ENCODE measurements at places on chromosomes 2 and 18.

DNA sequence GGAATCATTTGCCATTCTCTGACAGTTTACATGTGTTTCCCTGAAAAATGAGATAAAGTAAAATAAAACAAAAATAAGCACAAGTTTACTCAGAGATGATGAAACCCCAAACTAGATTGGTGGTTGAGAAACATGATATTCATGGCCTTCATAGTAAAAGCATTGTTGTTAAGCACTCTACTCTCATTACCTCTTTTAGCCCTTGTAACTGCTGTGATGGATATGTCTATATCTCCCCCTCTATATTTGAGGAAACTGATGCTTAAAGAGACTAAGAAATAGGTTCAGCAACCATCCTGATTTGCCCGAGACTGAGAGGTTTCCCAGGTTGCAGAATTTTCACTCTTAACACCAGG is 33.9 kb upstream of the GALNT3 start:
- H3K4me3 ChIP-seq = no peak overlapping the region
- no peaks in the 10 kb centered on the region for H3K36me3 ChIP-seq
- no peaks in the 10 kb centered on the region for H3K27me3 ChIP-seq
- H3K4me1 ChIP-seq = no peaks in the 10 kb centered on the region
- H3K27ac ChIP-seq = no peak overlapping the region
- no peak for DNase-seq

GRCh38 chr2:146079216-146079615 is 1559.3 kb upstream of the ZEB2 start:
- no peak overlapping the region for H3K27ac ChIP-seq

DNA sequence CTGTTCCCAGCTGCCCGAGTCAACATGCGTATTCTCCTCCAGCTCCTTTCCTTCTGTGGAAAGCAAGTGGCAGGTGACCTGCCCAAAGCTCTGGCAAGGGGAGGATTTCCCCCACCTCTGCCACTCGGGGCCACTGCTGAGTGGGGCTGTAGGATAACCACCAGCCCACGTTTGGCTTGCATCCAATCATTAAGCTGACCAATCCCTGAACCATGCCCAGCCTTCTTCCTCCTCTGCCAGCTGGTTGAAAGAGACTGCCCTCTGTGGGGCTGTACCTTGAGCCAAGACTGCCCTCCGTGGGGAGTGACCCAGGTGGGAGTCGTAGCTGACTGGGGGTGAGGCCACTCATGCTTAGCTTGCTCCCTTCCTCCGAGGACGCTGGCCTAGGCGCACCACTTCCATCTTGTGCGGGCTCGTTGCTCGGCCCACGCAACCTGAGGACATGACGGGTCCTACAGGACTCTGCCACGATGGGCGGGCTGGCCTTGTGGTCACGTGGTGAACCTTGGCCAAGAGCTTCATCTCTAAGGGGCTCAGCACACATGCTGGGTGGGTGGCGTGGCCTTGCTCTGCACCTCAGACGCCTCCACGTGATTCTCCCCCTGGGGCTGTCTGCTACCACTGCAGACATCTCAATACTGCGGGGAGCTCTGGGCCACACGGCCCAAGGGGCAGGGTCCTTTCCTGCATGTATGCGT is 112.1 kb downstream of the NDUFA10 start:
- no peaks in the 10 kb centered on the region for H3K27me3 ChIP-seq
- H3K4me3 ChIP-seq = no peak overlapping the region
- peak; percentile 60 for DNase-seq
- no peaks in the 10 kb centered on the region for H3K4me1 ChIP-seq
- H3K36me3 ChIP-seq = no peaks in the 10 kb centered on the region

- no peaks in the 10 kb centered on the region for H3K36me3 ChIP-seq
- peaks cover 6% of the 10 kb centered on the region for H3K4me1 ChIP-seq
- no peak overlapping the region for H3K27ac ChIP-seq
- no peak for DNase-seq
- no peak overlapping the region for H3K4me3 ChIP-seq
- H3K27me3 ChIP-seq = no peaks in the 10 kb centered on the region
These were observed 4.0 kb upstream of the SLC35F5 start for GRCh38 chr2:113760400-113760799.

DNA sequence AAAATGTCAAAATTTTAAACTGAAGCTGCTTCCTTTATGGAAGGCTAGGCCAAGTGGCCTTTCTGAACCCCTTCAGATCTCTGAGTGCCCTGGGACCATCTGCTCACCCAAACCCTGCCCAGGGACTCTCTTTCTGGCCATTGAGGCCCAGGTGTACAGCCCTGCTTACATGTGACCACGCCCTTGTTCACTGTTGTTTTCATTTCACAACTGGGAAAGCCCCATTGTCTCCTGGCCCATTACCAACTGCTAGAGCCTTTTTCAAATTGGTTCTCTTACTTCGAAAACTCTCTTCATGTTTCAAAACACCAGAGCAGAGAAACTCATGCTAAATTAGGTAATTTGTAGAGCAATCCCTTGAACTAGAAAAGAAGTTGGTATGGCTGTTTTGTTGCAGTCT is 219.5 kb upstream of the TANK start:
- H3K27ac ChIP-seq = no peak overlapping the region
- no peaks in the 10 kb centered on the region for H3K27me3 ChIP-seq
- no peaks in the 10 kb centered on the region for H3K36me3 ChIP-seq
- peaks cover 6% of the 10 kb centered on the region for H3K4me1 ChIP-seq

GRCh38 chr2:47508641-47509040 is 105.7 kb downstream of the MSH2 start:
- no peaks in the 10 kb centered on the region for H3K36me3 ChIP-seq
- no peak overlapping the region for H3K4me3 ChIP-seq
- no peak for DNase-seq
- H3K27me3 ChIP-seq = no peaks in the 10 kb centered on the region
- no peak overlapping the region for H3K27ac ChIP-seq
- no peaks in the 10 kb centered on the region for H3K4me1 ChIP-seq

Data from ascending aorta (tissue), 2 donors.